ENCODE measurements at places on chromosomes 5 and 9.

- no peak for DNase-seq
Observed at GRCh38 chr9:92738661-92739081, 26.0 kb downstream of the BICD2 start.

DNA sequence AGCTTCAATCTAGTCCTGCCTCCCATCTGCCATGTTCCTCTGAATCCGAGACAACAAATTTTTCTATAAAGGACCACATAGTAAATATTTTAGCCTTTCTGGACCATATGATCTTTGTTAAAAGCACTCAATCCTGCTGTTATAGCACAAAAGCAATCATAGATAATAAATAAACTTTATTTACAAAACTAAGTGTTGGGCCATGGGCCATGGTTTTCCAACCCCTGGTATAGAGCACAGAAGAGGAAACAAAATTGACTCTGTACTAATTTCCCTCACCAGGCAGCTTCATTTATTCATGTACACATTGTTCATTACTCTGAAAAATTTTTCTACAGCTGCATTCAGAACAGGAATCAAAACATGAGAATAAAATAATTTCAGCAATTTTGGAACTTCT is 288.9 kb downstream of the AGTPBP1 start:
- DNase-seq, result no peak

- no peak for DNase-seq
Observed at GRCh38 chr5:10576790-10577189, 12.9 kb downstream of the ANKRD33B start.

DNA sequence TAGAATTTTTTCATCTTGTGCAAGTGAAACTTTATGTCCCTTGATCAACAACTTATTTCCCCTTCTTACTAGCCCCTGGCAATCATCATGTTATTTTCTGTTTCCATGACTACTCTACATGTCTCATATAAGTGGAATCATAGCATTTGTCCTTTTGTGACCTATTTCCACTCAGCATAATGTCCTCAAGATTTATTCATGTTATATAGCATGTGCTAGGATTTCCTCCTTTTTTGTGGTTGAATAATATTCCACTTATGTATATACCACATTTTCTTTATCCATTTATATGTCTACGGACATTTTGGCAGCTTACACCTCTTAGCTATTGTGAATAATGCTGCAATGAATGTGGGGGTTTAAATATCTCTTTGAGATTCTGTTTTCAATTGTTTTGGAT is 21.0 kb downstream of the FSD1L start:
- DNase-seq, result no peak

DNA sequence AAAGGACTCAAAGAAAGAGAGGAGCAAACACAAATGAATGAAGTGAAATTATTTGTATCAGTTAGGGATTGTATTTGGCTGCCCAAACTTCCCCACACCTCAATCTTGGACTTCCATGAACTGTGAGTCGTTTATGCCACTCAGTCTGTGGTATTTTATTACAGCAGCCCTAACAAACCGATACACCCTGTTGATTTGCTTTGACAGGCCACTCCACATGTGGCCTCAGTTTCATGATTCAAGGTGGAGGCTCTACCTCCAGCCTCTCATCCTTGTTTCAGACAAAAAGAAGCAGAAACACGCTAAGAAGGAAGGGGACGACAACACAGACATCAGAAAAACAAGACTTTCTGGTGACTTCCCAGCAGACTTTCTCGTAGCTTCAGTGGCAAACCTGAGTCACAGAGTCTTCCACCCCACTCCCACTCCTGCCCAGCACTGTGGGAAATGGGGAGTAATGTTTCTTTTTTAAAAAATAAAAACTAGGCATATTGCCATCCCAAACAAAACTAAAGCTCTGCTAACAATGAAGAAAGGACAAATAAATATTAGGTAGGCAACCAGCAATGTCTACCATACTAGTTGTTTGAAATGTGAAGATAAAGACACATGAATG is 52.2 kb upstream of the ABCA1 start:
- DNase-seq, result no peak

- no peak for DNase-seq
Observed at GRCh38 chr9:127873886-127874285, 3.6 kb downstream of the AK1 start.

GRCh38 chr9:22307013-22307711 is 139.5 kb upstream of the DMRTA1 start:
- peak; percentile 8 for DNase-seq

- DNase-seq, result no peak
Observed at GRCh38 chr9:81564632-81565031, 124.7 kb downstream of the TLE1 start.

DNA sequence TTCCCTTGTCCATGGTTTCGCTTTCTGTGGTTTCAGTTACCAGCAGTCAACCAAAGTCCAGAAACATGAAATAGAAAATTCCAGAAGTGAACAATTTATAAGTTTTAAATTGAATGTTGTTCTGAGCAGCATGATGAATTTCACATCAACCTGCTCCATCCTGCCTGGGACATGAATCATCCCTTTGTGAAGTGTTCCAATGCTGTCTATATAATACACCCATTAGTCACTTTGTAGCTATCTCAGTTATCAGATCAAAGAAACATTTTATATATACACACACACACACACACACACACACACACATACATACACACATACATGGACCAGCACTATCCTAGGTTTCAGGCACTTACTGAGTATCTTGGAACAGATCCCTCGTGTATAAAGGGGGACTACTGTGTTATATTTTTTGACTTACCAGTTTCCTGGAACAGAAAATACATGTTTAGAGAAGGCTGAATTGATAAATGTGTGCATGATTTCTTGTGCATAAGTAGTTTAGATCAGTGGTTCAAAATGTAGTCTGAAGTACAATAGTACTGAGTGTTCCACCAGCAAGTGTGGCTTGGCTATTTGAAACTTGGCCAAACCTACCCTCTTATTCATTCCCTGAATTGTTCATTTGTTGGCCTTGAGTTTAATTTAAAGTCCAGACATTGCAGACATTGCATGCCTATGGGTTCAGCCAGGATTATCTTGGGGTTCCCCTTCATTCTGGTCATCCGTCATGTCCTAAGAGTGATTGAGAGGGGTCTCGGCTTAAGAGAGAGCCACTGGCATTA is 510.0 kb downstream of the GADD45G start:
- DNase-seq, result no peak

DNA sequence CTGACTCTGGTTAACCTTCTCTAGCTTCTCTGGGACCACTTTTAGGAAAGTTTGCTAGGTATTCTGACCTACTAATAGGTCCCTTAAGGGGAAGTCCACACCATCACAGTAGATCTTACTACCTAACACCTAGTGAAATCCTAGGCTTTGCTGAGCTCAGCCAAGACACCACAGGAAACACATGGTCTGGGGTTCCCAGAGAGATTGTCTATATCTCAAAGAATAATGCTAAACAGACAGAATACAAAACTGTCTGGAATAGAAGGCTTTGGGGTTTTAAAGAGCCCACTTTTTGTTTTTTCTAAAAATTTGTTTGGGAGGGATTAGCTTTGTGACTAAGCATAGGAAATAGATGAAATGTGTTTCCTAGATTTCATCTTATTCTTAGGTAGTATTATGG is 395.1 kb downstream of the ARHGEF28 start:
- DNase-seq, result no peak

Measured in activated CD4-positive, alpha-beta T cell treated with anti-CD3 and anti-CD28 coated beads, Interleukin-2, Interleukin-6, amounts not matched to agents 100 ng/mL and 50 ng/mL, durations not matched to agents 16 hours and 8 hours (primary cell).